Substantia nigra (tissue), 51 donors: ENCODE measurements at places on chromosomes 12 and 14.

DNA sequence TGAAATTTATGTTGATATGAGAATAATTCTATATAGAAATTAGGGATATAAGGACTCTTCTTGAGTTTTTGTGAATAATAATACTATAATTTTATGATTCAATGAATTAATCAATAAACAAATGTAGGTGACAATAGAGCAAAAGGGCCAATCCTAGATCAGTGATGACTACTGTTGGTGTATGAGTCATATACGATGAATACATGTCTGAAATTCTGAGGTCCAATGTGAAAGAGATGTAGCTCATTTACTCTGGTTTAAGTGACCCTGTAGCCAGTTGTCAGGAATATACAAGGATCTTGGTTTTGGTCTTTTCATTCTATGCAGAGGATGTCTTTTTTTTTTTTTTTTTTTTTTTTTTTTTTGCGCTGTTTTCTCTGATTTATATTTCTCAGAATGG lies 72.1 kb upstream of the RTL1 start:
- DNase-seq: no peak

DNA sequence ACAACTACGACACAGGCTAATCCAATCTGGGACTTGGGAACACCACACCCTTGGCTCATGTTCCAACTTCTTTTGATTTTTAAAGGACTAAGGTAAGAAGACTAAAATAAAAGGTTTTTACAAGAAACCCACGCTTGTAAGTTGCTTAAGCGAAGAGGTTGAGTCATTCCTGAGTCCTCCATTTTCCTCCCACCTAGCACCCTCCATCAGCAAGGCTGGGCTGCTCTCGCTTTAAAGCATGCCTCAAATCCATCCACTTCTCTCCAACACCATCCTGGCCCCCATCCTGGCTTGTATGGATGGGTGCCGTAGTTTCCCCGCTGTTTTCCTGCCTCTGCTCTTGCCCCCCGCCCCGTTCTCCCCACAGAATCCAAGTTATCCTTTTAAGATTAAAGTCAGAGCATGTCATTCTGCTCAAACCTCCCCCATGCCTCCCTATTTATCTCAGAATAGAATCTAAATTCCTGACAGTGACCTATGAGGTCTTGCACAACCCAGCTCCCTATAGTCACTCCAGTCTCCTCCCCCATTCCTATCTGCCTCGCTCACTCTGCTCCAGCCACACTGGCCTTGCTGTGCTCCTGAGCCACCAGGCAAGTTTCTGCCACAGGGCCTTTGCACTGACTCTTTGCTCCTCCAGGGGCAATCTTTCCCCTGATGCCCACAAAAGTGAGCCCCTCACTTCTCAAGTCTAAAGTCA lies 34.5 kb downstream of the SCARB1 start:
- no peak for DNase-seq

DNA sequence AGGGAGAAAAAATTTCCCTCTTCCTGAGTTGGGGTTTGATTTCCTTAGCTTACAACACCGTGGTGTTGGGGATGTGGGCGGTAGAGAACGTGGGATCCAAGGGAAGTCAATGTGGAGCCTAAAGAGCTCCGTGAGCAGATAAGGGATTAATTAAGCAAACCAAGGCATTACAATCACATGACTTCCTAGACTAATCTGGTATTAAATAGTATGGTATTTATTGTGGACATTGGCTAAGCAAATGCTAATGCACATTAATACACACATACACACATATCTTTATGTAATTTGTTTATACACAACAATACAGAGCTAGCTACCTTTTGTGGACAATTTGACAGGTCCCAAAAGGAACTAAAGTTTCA lies 791 bp upstream of the RNF41 start:
- no peak for DNase-seq

- no peak for DNase-seq
These were observed 305.7 kb upstream of the SSTR1 start for GRCh38 chr14:37901978-37902377.

DNA sequence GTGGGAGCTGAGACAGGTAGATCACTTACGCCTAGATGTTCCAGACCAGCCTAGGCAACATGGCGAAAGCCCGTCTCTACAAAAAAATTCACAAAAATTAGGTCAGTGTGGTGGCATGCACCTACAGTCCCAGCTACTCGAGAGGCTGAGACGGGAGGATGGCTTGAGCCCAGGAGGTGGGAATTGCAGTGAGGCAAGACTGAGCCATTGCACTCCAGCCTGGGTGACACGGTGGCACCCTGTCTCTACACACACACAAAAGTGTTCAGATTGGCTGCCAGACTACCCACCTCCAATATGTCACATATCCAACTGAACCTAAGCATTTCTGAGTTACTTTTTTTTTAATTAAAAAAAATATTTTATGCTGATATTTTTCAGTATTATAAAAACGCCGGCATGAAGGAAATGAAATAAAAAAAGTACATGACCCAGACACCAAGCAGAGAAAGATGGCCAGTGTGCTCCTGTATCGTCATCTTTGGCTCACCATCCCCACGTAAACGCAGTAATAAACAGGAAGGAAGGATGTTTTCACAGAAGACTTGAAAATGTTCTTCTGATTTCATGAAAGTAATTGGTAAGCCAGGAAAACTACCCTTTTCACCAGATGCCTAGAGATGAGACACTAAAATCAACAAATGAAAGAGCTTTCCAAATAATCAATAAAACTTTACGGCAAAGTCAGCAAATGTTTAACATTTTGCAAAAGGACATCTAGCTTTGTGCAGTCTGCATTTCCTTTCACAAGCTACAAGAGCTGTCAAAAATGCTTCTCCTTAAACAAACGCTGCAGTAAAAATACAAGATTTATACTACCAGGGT lies 26.4 kb downstream of the CDC42BPB start:
- no peak for DNase-seq

GRCh38 chr14:92258934-92259333 lies 64.0 kb upstream of the SLC24A4 start:
- no peak for DNase-seq

DNA sequence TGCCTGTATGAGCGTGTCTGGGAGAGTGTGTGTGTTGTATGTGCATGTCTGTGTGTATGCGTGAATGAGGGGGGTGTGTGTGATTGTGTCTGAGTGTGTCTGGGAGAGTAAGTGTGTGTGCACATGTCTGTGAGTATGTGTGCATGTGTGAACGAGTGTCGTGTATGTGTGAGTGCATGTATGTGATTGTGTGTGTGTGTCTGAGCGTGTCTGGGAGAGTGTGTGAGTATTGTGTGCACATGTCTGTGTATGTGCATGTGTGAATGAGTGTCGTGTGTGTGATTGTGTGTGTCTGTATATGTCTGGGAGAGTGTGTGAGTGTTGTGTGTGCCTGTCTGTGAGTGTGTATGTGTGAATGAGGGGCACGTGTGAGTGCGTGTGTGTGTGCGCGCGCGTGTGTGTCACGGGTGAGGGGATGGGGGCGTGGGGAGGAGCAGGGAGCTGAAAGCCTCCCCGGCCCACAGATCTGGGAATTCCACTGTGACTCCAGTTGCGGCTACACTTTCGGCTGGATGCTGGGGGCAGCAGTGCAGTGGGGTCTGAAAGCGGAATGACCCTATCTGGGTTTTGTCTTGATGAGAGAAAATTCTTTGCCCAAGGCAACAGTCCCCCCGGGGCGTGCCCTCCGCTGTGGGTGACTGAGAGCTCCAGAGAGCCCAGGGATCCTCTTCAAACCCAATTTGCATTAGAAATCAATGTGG lies 138.1 kb upstream of the MED13L start:
- DNase-seq: no peak

DNA sequence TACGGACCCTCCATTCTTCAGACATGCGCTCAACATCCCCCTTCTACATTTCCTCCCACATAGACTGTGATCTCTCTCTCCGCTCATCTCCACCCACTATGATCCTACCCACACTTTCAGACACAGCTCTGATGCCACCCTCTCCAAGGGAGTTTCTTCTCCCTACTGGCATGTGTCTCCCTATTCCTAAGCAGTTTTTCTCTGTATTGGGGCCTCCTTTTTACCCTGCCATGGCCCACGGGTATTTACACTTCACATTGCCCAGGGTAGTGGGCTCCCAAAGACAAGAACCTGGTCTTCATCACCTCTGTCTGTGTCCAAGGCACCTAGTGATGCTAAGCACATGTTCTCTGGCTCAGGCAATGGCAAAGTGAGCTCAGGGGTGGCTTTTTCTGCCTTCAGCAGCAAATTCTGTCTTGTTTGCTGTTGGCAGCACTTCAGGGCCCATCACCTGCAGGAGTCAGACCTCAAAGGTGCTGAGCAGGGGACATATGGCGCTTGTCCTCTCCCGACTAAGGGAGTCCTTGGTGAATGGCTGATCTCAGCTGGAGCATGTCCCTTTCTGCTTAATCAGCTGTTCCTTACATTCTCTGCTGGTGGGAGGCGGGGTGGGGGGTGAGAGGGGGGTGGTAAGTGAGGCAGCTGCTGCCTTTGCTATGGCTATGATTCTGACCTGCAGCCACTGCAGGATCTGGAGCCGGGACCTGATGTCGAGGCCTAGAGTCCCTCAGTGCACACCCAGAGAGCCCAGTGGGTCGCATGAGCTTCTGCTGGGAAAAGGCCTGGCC lies 256.8 kb downstream of the PCNX1 start:
- DNase-seq: no peak

- DNase-seq: no peak
These were observed 85.5 kb downstream of the STON2 start for GRCh38 chr14:81314443-81315175.

- DNase-seq: no peak
These were observed 5.9 kb downstream of the ZNF605 start for GRCh38 chr12:132949936-132950837.

DNA sequence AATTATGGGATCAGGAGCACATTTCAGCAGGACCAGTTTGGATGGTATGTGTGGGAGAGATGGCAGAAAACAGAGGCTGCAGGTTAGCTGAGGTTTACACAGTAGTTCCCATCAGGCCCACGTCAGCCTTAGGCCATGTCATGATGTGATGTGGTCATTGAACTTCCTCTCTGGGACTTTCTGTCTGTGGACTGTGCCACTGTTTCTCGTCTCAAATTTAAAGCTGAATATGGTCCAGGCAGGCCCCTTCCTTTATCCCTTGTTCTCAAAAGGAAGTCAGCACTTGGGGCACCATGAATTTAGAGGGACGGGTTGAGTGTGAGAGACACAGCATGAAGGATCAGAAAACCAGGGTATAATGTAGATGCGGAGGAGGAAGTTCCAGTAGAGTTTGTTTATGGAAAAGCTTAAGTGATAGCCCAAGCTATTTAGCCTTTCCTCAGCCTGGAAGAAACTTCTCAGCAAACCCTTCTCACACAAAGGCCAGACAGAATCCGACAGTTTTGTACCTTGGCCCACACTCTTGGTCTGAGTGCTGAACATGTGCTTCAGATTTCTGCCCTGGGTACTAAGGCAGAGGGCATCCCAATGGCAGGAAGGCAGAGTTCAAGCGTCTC lies 3.6 kb upstream of the IGFBP6 start:
- no peak for DNase-seq

- no peak for DNase-seq
These were observed 2.7 kb downstream of the CLEC12A start for GRCh38 chr12:9973949-9974348.

DNA sequence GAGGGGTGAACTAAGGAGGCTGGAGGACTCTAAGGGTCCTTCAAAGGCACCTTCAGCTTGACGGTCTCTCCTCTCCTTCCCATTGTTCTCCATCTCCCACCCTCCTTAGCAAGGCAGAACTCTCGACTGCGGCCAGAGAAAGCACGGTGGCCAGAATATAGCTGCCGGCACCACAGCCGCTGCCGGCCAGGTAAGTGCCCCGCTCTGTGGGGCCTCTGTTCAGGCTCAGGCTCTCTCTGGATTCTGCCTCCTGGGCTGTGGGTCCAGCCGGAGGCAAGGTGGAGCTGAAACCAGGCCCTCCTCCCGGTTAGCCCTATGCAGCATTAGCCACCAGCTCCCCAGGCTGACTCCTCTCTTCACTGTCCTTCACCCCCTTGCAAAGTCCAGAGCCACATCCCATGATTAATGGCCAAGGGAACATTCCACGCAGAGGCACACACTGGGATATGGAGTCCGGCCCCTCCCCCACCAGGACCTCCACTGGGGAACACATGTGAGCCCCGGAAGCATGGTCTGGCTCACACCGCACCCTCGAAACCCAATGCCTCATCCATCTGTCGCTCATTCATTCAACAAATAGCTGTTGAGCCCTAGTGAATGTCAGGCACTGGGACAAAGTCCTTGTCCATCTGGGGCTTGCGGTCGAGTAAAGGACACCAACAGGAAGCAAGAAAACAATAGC lies 25.2 kb downstream of the LTBP2 start:
- DNase-seq: no peak

- no peak for DNase-seq
These were observed 48.1 kb downstream of the BEGAIN start for GRCh38 chr14:100539003-100539660.

- no peak for DNase-seq
These were observed 41.3 kb downstream of the LTBP2 start for GRCh38 chr14:74570696-74571095.

DNA sequence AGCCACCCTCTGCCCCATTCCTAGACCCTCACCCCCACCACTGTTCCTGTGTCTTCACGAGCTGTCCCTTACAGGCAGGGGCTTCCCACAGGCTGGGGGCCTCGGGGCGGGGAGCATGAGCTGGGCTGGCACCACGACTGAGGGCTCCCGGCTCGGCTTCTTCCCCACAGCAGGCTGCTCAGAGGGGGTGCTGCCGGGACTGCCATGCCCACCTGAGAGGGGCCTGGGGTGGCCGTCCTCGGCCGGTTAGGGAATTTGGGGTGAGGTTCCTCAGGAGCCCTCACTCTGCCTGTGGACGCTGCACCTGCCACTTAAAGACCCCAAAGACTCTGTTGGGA lies 6.8 kb downstream of the SLC25A47 start:
- no peak for DNase-seq

DNA sequence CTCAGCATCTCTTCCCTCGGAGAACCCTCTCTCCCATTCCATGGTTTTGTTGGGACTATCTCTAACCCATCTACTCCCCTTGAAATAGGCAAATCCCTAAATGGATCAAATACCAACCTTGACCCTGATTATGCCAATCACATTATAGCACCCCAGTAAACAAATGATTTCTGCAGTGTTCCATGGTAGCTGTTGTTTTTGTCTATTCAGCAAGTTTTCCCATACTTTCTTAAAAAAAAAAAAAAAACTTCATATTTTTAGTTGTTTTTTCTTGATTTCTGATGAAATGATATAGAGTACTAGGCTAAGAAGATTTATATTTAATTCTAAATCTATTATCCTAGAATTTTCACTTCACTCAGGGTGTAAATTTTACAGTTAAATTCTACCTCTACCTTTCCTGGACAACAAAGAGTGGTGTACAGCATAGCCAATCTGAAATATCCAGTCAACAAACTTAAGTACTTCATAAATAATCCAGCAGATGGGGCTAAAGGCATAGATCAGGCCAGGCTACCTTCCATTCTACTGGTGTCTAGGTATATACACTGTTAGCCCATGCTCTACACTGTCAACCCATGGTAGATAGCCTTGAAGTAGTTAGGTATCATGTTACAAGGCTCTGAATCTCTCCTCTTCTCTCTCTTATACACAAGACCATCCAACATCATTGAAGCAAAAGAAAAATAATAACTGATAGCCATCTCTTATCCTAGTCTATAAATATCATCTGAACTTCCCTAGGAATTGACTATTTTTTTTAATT lies 82.2 kb downstream of the PLEKHG7 start:
- DNase-seq: no peak

GRCh38 chr12:6072302-6072752 lies 52.1 kb downstream of the VWF start:
- no peak for DNase-seq
